ENCODE measurements at places on chromosomes 3 and 15.
A peak's percentile ranks its signal among the peaks of the same experiment; 100 is the strongest.

- no peak for DNase-seq
These were observed 451.9 kb downstream of the NLGN1 start for GRCh38 chr3:173849489-173849888.

- DNase-seq = no peak
These were observed 54.0 kb downstream of the NR1D2 start for GRCh38 chr3:23999012-23999641.

- DNase-seq = no peak
These were observed 27.1 kb upstream of the MAGEF1 start for GRCh38 chr3:184738982-184739381.

DNA sequence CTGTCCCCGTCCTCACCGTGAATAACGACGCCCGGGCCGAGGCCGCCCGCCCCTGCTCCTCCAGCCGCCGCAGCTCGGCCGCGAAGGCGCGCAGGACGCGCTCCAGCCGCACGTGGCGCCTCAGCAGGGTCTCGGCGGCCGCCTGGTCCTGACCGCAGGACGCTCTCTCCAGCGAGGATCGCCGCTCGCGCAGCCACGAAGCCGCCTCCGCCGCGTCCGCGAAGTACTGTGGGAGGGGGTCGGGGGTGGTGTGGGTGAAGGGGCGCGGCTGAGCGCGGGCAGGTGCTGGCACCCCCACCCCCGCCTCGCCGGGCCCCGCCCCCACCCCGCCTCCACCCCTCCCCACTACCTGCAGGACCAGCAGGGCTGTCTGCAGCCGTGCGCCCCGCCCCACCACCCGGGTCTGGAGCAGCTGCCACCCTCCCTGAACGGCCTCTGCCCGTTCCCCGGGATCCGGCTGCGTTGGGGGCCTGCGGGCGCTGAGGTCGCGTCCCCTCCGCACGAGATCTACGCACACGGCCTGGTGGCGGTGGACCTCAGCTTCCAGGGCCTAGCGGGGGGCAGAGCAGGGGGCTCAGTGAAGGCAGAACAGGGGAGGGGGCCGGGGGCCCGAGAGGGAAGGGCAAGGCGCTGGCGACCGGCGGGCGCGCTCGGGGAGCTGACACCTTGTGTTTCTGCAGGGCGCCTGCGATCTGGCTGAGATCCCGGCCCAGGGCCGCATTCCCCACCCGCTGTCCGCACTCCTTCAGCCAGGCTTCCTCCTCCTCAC lies 11.7 kb downstream of the SPTBN5 start:
- no peak for DNase-seq

GRCh38 chr15:74635228-74635627 lies 19.6 kb downstream of the CLK3 start:
- peak; percentile 51 for DNase-seq
